ENCODE measurements at places on chromosomes 2 and 18.

GRCh38 chr2:159146996-159147666 lies 139.4 kb downstream of the WDSUB1 start:
- DNase-seq = no peak

- DNase-seq = no peak
Observed at GRCh38 chr18:23258566-23259469, 123.5 kb downstream of the CABLES1 start.

- DNase-seq = no peak
Observed at GRCh38 chr2:74985978-74986609, 27.7 kb downstream of the POLE4 start.

DNA sequence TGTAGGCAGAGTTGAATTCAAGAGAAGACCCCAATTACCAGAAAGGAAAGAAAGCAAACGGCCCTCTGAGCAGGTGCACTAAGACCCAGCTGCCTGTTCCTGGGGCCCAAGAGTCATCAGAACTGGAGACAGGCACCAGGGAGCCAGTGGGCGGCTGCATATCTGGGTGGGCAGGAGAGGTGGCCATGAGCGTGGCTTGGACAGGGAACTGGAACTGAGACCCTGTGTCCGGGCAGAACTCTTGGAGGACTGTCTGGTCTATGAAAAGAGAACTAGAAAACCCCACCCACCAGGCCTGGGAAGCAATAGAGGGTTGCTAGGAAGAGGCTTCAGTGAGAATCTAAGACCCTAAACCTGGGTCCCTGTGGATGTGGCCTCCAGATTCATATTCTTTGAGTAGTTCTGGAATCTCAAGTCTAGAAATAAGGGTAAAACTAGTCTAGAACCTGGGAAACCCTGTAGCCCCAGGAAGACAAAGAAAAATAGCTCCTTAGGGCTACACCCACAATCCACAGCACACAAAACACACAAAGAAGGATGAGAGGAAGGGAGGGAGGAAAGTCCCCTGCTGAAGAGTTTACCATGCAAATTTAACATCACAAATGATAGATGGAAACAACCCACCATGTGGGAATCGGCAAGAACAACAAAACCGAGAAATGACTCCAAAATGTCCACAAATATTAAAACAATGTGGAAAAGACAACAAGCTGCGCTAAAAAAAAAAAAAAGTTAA lies 147.0 kb downstream of the HDAC4 start:
- no peak for DNase-seq

GRCh38 chr2:49812730-49813129 lies 658.4 kb upstream of the FSHR start:
- DNase-seq = no peak

- DNase-seq = no peak
Observed at GRCh38 chr2:241654551-241654950, 17.1 kb downstream of the ATG4B start.

- DNase-seq = no peak
Observed at GRCh38 chr2:10430886-10431622, 17.1 kb downstream of the ODC1 start.

DNA sequence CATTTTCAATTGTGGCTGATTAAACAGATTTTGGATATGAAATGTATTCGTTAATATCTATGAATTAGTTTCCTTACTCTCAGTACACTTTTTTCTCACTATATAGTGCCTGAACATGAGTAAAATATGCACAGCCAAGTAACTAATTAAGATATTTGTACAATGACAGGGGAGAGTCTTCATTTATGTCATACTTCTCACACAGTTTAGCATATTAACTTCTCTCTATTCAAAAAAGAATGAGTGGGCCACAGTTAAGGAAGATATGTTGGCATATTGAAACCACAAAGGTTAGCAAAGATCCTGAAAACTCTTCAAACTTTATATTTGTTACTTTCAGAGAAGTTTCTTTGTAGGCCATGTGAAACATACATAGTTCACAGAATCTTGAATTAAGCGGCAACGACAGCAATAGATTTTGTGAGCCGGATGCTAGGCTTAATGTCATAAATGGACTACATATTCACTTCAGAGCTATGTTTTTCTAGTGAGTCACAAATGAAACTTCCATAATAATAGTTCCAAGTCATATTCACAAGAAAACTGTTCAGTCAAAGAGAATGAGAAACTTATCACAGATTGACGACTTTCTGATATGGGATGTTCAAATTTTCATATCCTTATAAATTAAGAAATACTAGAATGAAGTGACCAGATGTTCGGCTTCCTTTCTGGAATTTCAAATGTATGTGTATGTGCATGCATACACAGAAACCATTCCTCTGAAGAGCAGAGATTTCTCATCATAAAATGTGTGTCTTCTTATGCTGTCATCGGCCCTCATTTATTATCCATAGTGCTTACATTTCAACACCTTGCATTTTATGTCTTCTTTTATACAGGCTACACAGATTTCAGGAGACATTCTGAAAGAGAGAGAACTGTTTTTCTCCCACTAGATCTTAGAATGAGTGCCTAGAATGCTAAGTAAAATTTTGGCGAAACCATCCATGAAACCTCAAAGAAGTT lies 584.0 kb downstream of the SATB2 start:
- no peak for DNase-seq

- peak; percentile 39 for DNase-seq
Observed at GRCh38 chr2:197113275-197113711, 186.8 kb upstream of the PGAP1 start.

GRCh38 chr2:200770847-200771246 lies 40.9 kb upstream of the BZW1 start:
- no peak for DNase-seq

DNA sequence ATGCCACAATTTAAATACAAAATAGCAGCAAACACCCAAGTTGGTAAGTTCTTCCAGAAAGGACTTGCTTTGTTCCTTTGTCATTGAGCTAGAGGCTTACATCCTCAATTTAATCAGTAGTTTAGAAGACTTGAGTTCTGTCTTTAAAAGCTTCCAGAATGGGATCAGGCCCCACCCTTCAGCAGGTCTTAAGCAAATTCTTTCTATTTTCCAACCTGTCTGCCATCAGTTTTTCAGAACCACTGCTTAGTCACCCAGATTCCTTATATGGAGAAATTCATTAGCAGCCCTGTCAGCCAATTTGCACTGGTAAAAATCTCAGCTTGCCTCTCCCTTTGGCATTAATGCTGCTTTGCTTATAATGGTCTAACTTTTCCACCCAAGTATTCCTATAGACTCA lies 263.6 kb upstream of the HNMT start:
- DNase-seq = no peak

DNA sequence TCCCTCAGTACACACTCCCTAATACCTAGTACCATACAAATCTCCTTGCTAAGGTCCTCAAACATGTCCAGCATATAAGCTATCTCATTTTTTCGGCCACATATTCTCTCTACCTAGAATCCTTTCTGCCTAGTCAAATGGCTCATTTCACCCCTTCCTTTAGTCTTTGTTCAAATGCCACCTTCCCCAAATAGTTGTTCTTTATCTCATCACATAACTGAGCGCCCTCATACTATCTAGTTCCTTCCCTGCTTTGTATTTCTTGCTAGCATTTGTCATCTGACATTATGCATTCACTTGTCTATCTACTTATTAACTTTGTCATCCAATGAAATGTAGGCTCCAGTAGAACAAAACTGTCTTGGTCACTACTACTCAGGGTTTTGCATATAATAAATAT lies 35.5 kb downstream of the RPRD1A start:
- no peak for DNase-seq

DNA sequence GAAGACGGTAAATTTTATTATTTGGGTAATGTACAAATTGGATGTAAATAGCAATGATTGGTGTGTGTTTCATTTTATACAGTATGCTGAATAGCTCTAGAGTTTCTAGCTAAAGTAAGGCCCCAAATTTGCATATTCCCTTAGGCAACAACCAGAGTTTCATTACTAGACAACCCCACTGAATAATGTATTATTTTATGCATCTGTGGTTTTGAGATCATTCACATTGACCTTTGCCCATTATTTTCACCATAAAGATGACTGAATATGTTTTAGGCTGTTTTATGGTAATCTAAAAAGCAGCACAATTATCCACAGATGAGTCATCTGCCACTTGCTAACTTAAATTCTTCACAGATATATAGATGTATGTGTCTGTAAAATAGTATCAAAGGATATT lies 44.5 kb upstream of the C2orf74 start:
- no peak for DNase-seq

DNA sequence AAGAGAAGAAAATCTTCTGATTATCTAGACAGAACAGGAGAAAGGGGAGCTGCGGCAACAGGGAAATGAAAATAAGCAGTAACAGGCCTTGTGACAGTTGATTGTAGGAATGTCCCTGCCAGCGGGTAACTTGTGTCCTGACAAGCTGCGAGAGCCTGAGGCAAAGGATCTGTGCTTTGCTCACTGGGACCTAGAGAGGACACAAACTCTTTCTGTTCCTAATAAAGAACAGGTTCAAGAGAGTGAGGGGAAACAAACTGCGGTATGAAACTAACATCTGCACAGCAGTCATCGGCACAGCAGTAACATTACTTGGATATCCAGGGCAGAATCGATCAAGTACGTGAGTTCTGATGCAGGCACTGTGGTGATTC lies 103.7 kb upstream of the THOC1 start:
- no peak for DNase-seq

- DNase-seq = no peak
Observed at GRCh38 chr2:213247566-213247965, 36.7 kb upstream of the SPAG16 start.

DNA sequence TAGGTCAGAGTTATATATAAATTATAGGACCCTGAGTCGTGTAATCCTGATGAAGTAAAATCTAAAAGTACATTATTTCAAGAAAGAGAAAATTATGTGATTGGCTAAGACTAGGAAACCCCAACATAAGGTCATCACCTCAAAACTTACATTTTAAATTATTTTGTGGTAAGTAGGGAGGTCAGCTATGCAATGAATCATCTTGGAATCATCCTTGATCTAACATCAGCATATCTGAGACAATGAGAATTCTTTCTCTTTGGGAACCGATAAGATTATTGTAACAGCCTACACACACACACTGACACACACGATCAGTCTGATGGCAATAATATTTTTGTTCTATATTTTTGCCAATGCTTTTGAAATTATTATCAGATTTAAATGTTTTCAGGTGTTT lies 904.8 kb upstream of the CHAC2 start:
- no peak for DNase-seq

DNA sequence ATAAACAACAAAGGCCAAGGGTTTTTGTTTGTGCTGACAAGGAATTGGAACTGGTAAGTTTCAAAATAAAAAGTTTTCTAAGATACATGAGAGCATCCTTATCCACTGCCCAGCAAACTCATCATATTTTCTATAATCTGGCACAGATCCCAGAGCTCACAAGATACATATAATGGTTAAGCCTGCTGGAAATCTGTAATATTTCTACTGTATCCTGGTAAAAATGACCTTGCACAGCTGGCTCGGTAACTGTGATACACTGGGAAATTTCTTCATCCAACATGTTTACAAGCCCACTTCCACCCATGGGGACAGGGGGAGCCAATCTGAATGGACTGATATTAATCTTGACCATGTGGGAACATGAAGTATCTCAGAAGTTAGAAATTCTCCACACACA lies 425.4 kb upstream of the MMADHC start:
- no peak for DNase-seq

GRCh38 chr2:231715499-231715837 lies 7.1 kb downstream of the PTMA start:
- no peak for DNase-seq

DNA sequence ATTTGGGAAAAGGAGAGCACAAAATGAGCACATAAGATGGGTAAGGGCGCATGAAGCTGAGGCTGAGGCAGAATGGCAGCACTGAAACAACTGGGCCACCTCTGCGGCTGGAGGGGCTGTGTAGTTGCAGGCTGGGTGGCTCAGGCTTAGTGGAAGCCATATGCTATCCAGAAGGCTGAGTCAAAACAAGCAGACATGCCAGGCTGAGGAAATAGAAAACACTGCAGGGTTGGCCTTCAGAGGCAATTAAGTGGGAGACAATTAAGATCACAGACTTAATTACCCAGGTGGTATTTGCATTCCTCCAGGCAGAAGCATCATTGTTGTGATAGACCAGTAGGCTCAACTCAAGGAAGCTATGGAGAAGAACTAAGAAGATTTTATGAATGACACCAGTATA lies 11.4 kb upstream of the XPO1 start:
- DNase-seq = no peak

- DNase-seq = no peak
Observed at GRCh38 chr2:237563816-237564215, 2.6 kb upstream of the PRLH start.

- DNase-seq = no peak
Observed at GRCh38 chr2:157364257-157364974, 38.8 kb upstream of the ERMN start.

DNA sequence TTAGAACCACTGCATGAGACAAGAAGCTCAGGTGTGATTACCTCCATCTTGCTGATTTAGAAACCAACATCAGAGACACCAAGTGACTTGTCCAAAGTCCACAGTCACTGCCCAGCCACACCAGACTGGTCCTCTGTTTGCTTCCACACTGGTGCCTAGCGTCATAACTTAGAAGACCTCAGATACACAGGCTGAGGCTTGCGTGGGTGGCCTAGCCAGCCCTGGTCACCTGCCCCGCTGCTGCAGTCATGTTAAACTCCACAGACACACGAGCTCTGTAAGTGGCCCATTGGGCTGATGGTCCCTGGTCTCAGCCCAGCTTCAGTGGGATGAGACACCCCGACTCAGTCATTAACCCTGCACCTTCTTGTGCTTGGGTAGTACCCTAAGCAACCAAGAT lies 47.1 kb downstream of the CNGA3 start:
- DNase-seq = no peak

DNA sequence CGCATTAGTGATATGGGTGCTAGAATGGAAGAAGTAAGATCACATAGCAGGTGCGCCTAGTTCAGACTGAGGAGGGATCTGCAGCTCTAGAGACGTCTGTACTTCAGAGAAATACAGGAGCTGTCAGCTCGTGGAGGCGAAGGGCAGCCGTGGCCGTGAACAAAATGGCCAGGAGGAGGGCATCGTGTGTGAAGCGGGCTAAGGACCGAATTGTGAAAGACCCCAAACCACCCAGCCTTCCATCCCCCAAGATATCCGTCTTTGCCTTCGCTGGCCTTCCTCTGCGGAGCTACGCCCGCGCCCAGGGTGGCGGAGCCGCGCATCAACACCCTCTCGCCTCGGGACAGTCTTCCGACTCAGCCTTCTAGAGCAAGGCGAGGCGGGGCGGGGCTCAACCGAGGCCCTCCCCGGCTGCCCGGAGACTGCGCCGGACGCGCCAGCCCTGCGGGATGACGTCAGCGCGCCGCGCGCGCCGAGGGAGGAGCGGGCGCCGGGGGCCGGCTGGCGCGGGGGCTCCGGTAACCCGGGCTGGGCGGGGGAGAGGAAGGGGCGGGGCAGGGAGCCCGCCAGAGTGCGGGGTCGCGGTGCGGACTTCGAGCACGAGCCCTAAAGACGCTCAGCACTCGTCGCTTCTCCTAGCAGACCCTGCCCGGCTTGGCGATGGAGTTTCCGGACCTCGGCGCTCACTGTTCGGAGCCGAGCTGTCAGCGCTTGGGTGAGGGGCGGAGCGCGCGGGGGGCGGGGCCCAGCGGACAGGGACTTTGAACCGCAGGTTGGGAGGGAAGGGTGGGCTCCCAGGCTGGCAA lies at the start of gene ZFAND2B:
ZFAND2B (plus strand) TSS at position 455 of the 806 bp plus-strand sequence; CDS start at position 661, 206 bp downstream.
- peak; percentile 95 for DNase-seq
